ENCODE measurements at places on chromosomes 11 and 22.

GRCh38 chr11:119729581-119729927, 554 bp upstream of the NECTIN1 start:
- no peak for DNase-seq

GRCh38 chr11:134536219-134536618, 124.2 kb upstream of the B3GAT1 start:
- no peak for DNase-seq

GRCh38 chr22:41458161-41458728, 10.2 kb downstream of the PHF5A start:
- no peak for DNase-seq

- no peak for DNase-seq
Observed at GRCh38 chr22:27533105-27533745, 268.3 kb downstream of the MN1 start.

- DNase-seq: no peak
Observed at GRCh38 chr11:95688501-95689222, 100.9 kb downstream of the FAM76B start.

DNA sequence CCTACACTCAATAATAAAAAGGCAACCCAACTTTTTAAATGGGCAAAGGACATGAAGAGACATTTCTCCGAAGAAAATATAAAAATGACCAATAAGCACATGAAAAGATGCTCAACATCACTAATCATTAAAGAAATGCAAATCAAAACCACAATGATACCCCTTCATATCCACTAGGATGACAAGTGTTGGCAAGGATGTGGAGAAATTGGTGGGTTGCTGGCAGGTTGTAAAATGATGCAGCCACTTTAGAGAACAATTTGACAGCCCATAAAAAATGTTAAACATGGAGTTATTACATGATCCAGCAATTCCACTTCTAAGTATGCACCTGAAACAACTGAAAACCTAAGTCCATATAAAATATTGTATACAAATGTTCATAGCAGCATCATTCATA, 73.2 kb upstream of the LMO2 start:
- no peak for DNase-seq

GRCh38 chr11:58940028-58940427, 740 bp downstream of the GLYATL1 start:
- no peak for DNase-seq

DNA sequence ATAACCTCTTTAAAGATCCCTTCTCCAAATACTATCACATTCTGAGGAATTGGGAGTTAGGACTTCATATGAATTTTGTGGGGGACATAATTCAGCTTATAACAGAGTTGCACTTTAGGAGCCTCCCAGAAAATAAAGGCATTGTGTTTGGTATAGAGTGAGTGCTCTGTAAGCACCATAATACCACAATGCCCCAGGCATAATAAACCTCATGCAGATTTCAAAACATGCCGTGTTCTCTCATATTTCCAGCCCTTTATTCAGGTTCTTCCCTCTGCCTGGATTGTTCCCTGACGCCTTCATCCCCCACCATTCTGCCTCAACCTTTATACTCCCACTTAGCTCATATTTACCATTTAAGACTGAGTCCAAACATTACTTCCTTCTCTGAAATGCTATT, 398.8 kb upstream of the FAT3 start:
- DNase-seq: no peak

DNA sequence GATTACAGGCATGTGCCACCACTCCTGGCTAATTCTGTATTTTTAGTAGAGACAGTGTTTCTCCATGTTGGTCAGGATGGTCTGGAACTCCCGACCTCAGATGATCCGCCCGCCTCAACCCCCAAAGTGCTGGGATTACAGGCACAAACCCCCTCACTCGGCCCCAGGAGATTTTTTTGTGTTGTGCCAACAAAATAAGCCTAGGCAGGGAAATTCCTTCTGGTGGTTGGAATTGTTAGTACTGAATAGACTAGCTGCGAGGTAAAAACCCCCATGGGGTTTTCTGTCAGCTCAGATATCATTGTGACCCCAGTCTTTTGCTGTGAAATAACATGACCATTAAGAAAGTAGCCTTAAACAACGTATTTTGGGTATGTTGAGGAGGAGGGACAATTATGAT, 144.9 kb downstream of the BCR start:
- no peak for DNase-seq

- DNase-seq: no peak
Observed at GRCh38 chr22:44932493-44932892, 77.3 kb downstream of the PHF21B start.

DNA sequence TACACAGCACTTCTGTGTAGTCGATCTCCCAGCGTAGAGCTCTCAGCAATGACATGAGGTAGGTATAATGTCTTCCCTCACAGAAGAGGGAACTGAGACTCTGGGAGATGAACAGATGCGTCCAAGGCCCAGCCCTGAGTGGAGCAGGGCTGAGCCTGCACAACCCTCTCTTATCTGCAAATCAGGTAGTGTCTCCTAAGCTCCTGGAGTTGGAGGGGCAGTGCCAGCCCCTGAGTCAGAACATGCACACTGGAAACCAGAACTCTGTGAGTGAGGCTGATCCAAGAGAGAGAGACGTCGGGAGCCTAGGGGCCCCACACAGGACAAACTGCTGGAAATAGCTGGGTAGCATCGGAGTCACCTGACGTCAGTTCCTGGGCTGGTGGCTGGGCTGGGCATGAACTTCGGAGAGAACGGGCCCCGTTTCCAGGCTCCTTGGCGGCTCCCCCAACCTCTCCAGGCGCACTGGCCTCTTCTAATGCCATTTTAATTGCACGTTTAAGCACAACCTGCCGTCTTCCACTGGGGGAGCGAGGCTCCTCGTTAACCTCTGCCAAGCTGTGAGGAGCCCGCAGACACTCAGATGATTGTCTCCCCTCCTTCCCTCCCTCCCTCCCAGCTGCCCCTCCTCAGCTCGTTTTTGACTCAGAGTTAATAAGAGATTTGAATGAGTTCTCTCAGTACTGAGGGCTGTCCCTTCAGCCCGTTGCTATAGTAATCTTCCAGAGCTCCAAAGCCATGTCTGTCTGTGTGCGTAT, 191.2 kb upstream of the TBCEL start:
- DNase-seq: no peak

DNA sequence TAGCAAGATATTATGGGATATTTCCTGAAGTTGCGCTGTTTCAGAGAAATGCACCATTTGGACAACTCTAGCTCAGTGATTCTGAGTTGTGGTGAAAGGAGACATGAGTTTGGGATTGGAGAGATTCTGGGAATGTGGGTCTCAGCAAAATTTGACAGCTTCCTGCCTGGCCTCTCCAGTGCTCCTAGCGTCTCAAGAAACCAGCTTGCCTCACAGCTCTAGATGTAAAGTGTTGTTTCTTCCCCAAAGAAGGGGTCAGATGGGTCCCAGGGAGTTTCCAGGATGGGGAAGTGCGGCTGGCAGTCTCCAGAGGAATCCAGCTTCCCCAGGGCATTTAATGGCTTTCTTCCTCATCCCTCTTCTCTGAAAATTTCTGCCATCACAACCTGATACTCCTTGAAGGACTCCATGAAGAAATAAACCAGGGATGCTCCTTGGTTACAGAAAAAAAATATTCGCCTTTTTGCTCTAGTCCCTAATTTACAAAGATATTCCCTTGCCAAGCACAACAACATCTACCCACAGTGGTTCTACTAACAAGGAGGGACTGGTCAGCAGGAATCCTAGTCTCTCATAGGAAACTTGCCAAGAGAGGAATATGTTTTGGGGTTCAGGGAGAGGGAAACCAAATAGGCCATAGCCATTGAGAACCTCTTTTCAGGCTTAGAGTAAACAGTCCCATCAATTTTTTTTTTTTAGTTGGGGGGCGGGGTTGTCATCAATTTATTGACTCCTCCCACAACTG, 185.4 kb upstream of the E2F8 start:
- DNase-seq: no peak

GRCh38 chr11:31419669-31420068, 50.0 kb downstream of the DNAJC24 start:
- no peak for DNase-seq

DNA sequence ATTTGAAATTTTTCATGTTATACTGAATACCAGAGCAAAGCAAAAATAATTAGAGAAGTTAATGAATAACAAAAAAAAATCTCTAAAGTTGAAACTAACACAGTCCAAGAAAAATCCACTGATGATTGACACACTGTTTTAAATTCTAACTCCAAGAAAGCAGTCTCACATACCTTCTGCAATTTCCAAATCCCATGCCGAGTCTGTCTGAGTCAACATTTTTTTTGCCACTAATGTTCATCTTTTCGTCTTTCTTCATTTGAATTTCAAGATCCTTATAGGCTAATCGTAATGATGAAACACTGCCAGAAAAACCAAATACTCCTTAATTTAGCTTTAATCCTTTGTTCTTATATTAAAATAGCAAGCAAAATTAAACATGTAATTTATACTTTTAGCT, 39.5 kb downstream of the ARFGAP3 start:
- DNase-seq: no peak

DNA sequence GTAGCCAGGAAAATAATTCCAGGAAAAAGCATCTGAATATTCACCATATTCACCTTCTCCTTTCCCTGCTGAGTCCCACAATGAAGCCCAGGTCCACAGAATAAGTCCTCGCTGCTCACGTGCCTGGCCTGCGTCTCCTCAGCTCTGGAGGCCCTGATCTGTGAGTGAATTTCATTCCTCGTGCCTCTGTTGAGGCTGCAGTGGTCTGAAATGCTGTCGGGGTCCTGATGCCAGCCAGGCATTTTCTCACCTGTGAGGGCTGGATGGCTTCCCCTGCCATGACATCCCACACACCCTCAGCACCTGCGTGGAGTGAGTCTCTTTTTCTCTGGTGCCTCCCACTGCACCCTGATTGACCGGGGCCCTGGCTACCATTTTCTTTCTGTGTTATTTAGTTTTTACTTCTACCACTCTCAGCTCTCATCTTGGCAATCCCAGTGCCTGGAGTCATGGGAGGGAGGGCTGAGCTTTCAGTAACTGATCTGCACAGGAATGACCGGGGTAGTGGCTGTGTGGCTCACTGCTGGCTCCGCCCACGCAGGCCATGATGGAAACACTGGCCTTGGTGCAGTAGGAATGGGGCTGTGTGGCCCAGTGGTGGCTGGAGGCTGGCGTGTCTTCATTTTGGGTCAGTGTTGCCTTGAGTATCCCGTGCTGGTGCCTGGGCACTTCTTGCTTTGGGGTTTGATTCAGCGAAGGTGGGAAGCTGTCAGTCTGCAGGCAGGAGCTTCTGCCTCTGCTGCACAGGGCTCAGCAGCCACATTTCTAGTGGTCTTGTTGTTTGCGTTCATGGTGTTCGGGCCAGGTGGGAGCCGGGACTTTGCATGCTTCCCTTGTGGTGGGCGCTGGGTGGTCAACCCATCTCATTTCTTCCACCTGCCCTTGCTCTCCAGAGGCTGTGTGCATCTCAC, 807.2 kb downstream of the TBC1D22A start:
- no peak for DNase-seq

- peak; percentile 32 for DNase-seq
Observed at GRCh38 chr11:4482445-4482844, at the start of gene OR52K1. Gene OR52K1, plus strand, starts transcription at chr11:4482646. Its CDS starts 6,255 bp downstream, at chr11:4488901.

DNA sequence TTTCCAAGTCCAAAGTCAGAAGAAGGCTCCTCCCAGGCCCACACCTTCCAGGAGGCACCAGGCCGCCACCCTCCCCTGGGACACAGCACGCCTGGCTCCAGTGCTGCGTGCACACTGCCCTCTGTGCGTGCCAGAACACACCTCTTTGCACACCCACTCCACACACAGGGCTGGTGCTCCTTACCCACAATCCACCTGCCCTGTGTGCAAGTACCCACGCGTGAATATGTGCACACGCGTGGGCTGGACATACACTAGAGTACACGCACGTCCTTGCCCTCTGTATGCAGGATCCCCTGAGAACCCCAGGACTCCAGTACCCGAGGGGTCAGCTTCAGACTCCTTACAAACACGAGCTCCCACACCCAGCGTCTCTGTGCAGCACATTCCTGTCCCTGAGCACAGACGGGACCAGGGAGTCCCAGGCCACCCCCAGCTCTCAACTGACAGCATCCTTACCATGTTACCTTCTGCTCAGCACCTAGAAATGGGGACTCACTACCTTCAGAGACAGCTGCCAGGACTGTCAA, 2.8 kb downstream of the DUSP8 start:
- no peak for DNase-seq

GRCh38 chr11:106088896-106089295, 11.4 kb downstream of the AASDHPPT start:
- DNase-seq: no peak

- no peak for DNase-seq
Observed at GRCh38 chr22:50585238-50585637, 2.6 kb upstream of the CHKB start.

- DNase-seq: no peak
Observed at GRCh38 chr11:20881328-20882079, 212.1 kb downstream of the NELL1 start.

GRCh38 chr11:16086229-16086819, 270.0 kb downstream of the SOX6 start:
- DNase-seq: no peak

GRCh38 chr11:12529793-12530192, 144.4 kb upstream of the TEAD1 start:
- DNase-seq: no peak

DNA sequence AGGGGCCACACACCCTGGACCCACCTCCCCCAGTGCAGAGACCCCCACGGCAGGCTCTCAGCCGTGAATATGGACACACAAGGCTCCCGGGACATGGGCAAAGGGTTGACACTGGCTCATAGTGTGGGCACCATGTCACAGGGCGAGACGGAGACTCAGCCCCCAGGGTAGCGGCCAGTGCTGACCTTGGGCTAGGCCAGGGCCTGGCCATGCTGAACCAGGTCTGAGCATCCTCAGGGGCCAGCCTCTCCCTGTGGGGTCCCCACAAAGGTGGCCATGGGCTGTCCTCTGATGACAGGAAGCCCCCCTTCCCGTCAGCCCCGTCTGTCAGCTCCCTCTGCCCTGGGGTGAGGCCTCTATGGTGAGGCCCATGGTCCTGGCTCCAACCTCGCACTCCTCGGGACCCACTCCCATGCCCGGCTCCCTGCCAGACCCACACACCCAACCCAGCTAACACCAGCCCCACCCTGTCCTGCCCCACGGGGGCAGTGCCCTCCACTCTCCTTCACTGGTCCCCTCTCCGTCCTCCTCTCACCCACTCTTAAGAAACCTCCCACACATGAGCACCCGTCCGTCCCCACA, 19.0 kb upstream of the PRODH start:
- DNase-seq: no peak

DNA sequence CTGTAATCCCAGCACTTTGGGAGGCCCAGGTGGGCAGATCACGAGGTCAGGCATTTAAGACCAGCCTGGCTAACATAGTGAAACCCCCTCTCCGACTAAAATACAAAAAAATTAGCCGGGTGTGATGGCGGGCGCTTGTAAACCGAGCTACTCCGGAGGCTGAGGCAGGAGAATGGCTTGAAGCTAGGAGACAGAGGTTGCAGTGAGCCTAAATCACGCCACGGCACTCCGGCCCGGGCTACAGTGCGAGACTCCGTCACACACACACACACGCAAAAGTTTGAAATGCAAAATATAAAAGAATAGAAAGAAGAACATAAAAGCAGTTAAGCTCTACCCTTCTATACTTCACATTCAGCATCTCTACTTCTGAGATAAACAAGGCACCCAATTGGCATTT, 1165.9 kb upstream of the CNTN5 start:
- DNase-seq: no peak
